EH (cell line): ENCODE measurements at places on chromosomes 3 and 15.

- no peak for DNase-seq
Measured at GRCh38 chr3:189398656-189399055, 226.9 kb downstream of the TPRG1 start.

GRCh38 chr3:195025056-195025883 lies 245.7 kb downstream of the XXYLT1 start:
- no peak for DNase-seq

- no peak for DNase-seq
Measured at GRCh38 chr15:82739086-82739485, 29.4 kb upstream of the AP3B2 start.

DNA sequence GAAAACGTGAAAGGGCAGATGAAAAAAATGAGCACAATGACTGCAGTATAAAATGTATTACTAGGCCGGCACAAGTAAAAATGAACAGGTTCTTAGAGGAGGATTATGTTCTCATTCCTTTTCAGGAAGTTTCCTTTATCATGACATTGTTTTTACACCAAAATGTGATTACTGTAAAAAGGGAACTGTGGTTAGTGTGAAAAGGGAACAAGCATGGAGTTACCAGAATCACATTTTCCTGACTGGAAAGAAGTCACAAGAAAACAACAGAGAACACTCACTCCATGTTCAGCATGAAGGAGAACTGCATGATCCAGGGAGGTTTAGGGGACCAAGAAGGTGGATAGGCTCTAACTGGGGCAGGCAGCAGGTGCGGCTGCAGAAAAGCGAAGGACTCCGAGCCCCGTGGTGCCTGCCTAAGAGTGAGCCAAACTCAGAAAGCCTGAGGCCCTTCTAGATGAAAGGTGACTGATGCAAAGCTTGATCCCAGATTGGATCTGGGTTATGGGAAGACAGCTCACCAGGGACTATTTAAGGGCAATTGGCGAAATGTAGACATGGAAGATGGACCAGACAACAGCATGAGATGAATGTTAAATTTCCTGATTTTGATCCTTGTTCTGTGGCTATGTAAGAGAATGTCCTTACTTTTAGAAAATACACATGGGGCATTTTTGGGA lies 77.3 kb downstream of the CCR1 start:
- no peak for DNase-seq

DNA sequence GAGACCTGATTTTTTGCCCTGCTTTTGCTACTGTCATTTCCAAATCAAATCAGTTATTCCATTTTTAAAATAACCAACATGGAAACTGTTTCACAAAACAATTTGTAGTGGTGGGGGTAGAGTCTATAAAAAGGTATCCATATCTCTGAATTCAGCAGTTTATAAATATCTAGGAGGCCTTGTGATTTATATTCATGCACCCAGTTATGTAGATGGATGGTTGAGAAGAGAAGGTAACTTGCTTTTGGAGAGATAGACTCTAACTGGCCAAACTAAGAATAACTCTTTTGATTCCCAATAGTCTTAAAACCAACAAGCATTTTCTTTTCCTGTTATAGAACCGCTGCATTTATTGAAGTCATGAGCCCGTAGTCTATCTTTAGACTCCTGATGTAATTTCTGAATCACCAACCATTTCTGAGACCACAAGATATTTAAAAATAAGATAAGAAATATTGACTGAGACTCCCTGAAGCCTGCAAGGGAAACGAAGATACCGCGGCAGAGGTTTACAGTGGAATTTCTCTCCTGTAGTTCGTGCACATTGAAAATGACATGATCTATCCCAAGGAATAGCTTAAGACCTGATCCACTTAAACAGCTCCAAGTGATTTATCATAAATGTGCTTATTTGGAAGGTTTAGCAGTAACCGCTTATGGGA lies 68.5 kb downstream of the SAMMSON start:
- DNase-seq = no peak

DNA sequence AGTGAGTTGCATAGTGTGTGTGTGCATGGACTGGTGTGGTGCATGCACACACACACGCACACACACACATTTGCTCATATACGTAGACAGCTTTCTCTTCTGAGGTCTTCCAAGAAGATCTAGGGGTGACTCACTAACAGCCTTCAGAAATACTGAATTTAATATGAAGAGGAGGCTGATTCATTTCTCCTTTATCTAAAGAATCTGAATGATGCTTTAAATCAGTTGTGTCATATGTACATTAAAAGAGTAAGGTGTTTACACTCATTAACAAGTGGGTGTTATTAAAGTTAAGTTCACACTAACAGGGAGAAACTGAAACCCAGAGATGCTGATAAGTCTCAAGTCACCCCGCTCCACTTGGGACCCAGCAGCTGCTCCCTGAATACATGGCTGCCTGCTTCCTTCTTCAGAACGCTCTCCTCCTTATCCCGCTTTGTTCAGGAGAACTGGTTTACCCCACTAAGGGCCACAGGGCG lies 22.0 kb downstream of the TMPRSS7 start:
- peak; percentile 79 for DNase-seq

GRCh38 chr3:130256821-130257340 lies 88.6 kb upstream of the COL6A5 start:
- no peak for DNase-seq

DNA sequence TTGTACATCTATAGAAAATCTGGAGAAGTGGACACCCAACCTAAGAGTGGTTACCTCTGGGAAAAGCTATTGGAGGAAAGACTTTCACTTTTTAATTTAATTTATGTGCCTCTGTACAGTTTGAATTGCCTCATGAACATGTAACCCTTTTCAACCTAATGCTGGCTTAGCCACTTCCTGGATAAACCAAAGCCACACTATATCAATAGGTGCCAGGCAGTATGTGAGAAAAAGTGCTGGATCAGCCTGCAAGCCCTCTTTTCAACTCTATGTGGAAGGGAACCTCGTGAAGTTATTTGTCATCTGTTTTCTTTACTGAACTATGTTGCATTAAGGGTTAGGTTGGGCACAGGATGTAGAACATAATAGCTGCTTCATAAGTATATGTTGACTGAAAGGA lies 9.3 kb upstream of the TOPAZ1 start:
- no peak for DNase-seq

DNA sequence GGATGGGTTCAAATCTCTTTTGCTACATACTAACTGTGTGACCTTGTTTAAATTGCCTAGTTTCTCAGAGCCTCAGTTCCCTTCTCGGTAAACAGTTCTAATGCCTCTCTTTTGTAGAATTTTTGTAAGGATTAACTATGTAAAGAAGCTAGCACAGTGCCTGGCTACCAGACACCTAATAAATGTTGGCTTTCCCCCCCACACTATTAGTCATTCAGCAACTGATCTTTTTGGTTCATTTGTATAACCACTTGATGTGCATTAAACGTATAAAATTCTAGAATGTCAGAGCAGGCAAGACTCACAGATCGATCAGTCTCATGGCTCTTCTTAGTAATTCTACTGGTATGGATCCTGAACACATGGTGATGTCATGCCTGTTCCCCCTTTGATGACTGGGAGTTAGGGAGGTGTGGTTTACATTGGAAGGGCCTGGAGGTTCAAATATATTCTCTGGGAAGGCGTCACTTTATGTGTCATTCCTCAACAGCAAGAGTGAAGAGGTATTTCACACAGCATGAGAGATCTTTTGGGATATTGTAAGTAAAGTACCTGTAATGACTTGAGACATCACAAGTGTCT lies 6.5 kb downstream of the TAGLN3 start:
- DNase-seq = peak; percentile 34

- DNase-seq = peak; percentile 37
Measured at GRCh38 chr15:48463366-48463880, 132.2 kb downstream of the DUT start.

DNA sequence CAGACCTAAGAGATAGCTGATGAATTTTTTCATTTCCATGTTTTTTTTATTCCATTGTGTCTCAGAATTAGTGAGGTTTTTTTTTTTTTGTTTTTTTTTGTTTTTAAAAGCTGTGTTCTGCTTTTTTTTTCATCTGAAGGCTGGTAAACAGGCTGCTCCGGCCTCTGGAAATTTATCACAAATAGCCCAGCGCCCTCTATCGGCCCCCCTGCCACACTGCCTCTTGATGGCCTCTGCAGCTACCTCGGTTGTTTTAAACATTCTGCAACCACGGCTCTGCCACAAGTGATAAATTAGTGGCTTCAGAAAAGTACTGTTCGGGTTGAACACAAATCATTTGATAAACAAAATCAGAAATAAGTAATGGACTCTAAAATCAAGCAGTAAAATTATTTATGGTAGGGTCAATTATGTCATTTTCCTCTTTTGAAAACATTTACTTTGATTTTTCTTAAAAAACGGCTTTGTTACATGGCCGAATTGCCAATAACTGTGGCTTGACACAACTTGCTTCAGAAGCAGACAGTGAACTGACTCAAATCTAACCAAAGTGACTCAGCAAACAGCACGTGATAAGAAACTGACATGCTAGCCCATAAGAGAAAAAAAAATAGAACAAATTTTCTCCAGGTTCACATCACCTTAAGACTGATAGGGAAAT lies 87.8 kb downstream of the RSL24D1 start:
- peak; percentile 25 for DNase-seq

DNA sequence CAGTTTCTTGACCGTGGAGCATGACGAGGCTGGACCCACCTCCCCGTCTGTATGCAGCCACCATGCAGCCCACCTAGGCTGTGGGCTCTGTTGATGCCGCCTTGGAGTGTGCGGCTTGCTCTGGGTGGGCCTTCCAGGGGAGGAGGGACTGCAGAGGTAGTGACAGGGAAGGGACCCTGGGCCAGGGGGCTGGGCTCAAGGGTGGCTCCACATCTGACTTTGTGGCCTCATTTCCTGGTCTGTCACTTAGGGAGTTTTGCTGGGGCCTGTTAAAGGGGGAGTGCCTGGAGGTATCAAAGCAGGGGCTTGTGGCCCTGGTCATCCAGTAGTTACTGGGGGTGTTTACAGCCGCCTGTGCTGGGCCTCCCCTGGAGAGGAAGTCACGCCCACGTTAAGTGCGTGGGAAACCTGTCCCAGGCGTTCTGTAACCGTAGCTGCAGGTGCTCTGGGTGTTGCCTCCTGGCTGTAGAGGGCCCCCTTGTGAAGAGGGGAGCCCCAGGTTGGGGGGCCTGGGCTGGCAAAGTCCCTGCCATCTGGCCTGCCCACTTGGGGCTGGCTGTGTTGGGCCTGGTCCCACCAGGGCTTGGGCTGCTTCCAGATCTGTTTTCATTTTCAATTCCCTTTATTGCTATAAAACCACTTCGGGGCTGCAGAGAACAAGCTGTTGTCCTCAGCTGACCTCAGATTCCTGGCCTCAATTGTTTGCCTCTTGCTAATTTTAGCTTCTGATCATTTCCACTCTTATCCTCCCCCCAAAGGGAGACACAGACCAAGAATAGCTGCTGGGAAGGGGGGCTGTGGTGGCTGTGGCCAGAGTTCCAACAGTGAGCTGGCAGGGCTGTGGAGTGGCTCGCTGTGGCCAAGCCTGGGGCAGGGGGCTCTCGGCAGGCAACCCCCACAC lies 26.5 kb downstream of the KLF13 start:
- peak; percentile 96 for DNase-seq
